Fibroblast of the aortic adventitia (primary cell): ENCODE measurements at places on chromosomes 16 and 17.
A peak's percentile ranks its signal among the peaks of the same experiment; 100 is the strongest.

DNA sequence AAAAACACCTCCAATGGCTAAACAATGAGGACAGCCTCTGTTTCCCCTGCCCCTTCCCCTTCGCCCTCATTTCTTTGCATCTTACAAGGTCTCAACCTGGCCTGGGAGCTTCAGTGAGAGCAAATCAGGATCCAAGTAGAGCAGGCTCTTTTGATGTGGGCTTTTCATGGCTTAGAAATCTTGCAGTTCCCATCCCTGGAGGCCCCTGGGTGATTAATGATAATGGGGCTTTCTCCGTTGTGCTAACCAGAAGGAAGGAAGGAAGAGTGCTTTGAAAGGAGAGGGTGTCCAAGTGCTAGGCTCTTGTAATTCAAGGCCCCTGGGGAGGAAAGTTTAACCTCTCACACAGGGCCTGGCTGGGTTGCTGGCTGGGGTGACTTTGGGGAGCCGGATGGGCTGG lies 18.5 kb upstream of the IRX3 start:
- no peak for DNase-seq

GRCh38 chr17:50833510-50834428 lies 1.6 kb upstream of the WFIKKN2 start:
- no peak for DNase-seq

DNA sequence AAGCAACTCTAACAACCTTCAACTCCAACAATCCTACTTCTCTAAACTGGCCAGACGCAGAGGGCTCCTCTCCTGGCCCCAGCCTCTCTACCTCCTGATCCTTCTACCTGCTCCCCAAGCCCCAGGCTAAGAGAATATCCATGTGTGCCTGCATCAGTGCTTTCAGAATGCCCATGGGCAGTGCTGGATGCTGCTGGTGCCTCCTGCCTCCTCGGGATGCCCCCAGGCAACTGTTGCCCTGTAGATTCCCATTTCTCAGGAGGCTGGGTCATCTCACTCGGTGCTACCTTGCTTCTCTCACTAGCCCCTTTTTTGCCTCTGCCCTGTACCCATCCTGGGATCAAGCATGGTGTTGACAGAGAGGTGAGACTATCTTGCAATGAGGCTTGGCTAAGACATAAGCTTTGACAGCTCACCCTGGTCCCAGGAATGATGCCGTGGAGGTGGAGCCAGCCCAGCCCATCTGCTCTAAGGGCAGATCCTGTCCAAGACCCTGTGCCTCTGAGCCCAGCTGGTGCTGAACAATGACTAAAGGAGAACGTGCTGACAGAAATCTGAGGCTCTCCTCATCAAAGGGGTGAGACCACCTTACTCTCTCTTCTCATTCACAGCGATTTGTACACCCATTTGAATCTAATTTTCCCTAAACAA lies 19.4 kb upstream of the SUPT4H1 start:
- no peak for DNase-seq

DNA sequence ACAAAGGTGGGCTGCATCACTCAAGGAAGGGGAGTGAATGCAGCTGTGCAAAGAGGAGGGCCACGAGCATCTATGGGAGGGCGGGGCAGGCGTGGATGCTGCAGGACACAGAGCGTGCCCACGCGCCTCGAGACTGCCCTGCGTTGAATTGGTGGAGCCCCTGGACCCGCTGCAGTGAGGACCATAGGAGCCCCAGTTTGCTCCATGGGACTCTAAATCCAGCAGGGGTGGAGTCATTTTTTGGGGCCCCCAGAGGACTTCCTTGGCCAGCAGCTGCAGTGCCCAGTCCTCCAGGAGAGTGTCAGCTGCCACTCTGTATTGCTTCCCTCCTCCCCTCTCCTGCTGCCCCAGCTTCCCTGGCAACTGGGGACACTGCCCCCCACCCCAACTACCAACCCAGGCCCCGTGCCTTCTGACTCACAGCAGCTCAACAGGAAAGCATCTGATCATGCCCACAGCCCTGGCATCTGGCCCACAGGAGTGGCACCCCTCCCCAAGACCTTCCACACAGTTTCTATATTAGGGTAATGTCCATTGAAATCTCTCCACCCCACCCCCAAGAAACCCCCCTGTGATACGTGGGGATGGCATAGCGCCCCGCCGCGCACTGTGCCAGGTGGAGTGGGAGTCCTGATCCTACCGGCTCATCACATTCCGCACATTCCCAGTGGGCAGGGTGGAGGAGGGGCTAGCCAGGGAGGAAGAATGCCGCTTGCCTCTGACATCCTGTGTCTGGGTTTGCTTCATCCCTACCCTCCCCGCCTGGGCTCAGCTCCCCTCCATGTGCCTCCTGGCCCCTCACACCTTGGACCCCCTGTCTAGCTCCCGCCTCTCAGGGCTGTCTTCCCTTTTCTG lies 27.8 kb upstream of the ITGA3 start:
- peak; percentile 26 for DNase-seq

GRCh38 chr17:2749784-2750181 lies 331 bp upstream of the CCDC92B start:
- DNase-seq, result peak; percentile 65

DNA sequence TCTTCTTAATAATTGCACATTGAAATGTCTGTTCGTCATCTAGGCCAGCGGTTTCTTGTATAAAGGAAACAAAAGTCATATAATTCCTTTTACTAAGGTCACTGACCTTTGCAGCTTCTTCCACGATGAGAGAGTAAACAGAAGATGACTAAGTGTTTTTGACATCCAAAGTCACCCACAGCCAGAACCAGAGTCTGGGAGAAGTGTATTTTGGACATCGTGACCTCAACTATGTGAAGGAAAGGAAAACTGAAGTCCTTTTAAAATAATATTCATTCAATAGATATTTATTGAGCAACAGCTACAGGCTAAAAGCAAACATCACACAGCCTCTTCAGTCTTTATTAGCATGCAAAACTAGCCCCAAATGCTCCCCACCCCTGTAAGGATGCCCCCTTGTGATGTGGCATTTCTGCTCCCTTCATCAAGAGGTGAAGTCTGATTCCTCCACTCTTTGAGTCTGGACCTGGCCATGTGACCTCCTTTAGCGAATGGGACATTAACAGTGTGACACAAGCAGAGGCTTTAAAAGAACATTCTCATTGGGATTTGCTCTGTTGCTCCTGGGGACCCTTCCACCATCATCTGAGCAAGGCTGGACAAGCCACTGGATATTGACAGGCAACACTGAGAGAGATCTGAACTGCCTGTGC lies 8.1 kb upstream of the PMP22 start:
- DNase-seq, result peak; percentile 70

DNA sequence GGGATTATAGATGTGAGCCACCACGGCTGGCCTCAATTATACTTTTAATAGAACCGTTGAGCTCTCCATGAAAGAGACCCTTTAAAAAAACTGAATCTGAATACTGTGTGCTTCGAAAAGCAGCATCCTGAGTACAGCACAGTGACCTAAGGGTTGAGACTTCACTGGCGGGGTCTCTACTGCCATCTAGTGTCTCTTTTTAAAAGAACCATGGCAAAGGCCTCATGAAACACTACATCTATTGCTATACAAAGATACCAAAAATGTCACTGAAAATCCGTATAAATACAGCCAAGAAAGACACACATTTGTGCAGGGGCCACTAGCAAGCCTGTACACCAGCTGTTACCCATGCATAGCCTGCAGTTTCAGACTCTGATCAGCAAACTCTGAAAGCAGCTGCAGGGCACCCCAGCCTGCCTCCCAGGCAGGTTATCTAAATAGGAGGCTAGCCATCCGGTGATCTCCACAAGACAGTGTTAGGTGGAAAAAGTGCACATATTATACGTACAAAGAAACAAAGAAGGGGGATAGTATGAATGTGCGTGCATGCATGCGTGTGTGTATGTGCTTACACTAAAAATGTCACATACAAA lies 35.3 kb downstream of the NPLOC4 start:
- peak; percentile 87 for DNase-seq

GRCh38 chr16:83835586-83836566 lies 28.1 kb downstream of the HSBP1 start:
- peak; percentile 75 for DNase-seq

- peak; percentile 55 for DNase-seq
Observed at GRCh38 chr16:64416216-64417005, 705.5 kb downstream of the CDH11 start.
